ENCODE measurements at places on chromosomes 5 and 9.

DNA sequence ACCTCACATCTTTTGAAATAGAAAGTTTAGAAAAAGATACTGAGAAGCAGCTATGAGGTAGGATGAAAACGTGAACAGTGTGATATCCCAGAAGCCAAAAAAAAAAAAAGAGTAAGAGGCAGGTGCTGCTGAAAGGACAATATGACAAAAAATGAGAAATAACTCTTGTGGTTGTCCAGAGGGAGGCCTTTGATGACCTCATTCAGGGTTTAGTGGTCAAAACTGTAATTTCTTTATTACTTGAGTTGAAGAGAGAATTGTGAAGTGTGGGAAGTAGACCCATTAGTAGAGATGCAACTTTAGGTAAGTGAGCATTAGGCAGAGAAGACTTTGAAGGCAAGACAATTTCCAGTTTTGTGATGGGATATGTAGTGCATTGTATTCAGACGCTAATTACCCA is 1306.3 kb upstream of the ACO1 start:
- DNase-seq = no peak

DNA sequence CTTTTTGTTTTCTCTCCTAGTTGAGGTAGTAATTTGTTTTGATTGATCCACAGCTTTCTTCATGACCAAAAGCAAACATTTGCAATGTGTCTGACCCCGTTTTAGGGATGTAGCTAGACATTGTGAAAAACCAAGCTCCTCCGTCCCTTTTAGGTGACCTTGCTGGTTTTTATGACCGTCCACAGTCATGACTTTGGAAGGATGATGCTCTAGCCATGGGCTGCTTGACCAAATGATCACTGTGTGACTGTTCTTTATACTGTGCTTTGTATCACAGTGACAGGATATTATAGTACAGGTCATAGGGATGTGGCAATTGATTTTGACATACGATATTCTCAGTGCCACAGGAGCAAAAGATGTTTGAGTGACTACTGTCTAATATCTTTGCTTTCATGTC is 54.4 kb downstream of the KCNN2 start:
- no peak for DNase-seq

DNA sequence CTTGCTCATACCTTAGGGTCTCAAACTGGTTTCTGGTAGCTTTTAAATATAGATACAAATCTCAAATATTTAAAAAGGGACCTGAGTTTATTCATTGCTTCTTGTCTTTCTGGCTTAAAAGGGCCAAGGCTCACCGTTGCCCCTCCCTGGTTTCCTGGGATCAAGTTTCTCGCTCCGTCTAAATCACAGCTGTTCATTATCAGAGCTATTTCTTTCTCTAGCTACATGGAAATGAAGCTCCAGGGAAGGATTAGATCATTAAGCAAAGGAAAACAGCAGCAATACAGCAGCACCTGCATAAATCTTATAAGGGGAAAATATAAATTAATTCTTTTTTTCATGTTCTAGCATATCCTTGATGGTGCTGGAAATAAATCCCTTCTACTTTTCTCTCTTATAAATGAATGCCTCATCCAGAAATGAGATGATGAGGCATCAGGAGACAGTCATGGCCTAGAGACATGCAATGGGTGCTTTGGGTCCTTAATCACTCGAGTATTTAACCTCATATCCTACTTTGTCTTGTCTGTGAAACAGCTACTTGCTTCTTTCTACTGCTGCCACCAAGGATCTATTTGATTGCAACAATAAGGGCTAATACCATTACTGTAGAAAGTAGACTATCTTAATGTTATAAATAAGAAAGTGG is 320.1 kb downstream of the TRPM3 start:
- DNase-seq = no peak

DNA sequence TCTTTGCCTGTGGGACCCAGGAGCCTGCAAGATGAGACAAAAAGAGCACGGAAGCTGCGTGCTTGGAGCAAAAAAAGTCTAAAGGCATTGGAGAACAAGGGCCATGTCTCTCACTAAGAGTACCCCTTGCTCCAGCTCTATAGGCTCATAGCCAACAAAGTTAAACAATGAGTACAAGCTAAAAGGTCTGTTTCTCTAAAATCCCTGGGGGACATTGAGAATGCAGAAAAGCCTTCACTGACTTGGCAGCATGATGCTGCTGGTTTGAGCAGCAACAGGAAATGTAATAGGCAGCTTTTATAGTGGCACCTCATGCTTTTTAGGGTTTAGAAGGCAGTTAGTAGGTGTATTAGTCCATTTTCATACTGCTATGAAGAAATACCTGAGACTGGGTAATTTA is 287.5 kb downstream of the SMARCA2 start:
- no peak for DNase-seq

DNA sequence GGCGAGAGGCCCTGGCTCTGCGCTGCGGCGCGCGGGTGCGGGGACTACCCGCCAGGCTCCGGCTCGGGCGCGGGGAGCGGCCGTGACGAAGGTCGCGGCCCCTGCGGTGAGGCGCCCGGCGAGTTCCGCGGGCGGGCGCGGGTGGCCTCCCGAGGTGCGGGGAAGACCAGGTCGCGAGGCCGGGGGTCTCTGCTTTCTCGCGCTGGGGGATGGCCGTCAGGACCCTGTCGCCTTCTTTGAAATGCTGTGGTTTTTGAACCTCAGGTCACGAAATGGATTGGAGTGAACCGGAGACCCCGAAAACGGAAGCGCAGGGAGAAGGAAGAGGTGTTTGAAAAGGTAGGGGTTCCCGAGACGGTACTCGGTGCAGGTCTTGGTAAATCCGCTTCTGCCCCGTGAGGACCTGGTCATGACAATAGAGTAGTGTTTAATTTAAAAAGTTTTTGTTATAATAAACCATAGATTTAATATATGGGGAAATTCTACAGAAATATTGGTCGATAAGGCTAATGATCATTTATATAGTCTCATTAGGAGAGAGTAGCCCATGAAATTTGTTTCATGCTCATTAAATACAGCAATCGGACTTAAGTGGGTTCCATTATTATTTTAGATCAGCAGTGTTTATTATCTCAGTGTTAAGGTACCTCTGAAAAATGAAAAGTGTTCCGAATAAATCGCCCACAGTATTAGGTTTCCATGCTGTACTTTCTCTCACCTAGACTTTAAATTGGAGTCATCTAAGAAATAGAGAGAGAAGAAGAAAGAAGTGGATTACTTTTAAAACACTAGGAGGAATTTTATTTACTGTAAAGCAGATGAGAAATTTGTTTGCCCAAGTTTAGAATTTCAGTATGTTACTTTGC is 279.0 kb downstream of the AOPEP start:
- DNase-seq = no peak

DNA sequence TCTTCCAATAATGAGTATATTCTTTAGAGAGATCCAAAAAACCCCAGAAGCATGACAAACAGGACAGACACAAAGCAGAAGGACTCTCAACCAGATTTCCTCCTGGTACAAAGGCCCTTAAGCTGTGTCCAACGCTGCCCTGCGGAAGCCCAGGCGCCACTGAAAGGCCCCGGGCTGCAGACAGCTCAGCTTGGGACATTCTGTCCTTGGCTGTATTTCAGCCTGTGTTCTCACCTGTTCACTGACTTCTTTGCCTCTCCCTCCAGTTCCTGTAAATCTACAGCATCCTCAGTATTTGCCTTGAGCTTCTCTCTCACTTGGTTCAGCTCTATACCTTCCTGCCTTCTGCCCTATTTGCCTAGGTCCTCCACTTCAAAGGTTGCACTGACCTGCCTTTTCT is 96.5 kb downstream of the SH3TC2 start:
- no peak for DNase-seq

DNA sequence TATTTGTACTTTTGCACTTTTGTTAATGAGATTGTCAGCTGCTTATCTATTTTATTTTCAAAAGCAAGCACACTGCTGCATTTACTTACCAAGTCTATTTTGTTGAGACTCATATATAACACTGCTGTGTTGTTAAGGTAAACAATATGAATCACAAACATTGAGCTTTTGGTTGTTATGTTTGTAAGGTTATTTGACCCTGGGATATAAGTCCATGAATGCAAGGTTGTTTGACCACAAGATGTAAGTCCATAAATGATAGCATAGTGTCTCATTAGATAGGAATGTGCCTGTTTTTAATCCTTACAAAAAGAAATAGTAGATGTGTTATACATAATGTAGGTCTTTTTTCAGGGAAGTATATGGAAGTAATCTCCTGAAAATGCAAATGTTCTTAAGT is 845.9 kb downstream of the CDH9 start:
- DNase-seq = no peak

GRCh38 chr9:116247791-116248374 is 94.3 kb downstream of the PAPPA start:
- DNase-seq = no peak

DNA sequence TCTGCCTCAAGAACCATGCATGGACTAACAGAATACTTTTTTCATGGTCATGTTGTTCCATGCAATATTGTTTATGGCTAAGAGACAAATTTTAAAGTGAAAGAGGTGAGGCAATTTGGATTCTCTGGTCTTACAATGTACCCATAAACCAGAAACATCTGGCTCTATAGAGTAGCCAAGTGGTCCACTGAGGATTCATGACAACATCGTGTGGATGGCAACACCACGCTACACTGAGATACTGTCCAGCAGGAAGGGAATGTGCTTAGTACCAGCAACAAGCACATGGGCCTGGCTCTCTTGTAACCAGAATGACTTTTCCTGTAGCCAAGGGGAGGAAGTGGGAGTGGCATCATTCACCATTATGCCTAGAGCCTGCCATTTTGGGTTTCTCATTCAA is 218.2 kb downstream of the GADD45G start:
- no peak for DNase-seq

DNA sequence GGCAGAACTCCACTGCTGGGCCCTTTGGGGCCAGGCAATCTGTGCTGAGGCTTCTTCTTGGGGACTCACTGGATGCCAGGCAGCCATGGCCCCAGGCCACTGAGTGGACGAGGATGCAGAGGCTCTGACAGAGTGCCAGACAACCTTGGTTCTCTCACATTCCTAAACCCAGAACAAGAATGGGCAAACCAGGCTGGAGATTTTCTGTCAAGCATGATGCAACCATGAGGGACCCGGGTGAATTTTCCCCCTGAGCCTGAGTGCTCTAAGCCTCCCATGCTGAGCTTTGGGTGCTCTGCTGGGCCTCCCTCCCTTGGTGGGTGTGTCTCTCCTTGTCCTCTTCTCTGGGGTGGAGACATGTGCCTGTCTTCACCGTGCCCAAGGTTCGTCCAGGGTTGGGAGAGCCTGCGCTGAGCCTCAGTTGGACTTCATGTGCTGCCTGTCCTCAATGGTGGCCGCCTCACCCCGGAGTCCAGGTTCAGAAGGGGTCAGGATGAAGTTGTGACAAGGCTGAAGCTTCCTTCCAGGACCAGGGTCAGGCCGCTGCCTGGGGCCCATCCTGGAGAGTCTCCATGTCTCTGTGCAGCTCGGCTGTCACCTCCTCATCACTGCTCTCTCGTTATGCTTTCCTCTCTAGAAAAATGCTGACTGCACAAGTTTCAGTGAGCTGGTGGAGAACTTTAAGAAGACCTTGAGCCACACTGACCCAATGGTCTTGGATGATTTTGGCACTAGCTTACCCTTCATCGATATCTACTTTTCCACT is 24.1 kb downstream of the PITX1 start:
- DNase-seq = no peak

GRCh38 chr5:851553-851952 is 767 bp upstream of the ZDHHC11 start:
- no peak for DNase-seq

DNA sequence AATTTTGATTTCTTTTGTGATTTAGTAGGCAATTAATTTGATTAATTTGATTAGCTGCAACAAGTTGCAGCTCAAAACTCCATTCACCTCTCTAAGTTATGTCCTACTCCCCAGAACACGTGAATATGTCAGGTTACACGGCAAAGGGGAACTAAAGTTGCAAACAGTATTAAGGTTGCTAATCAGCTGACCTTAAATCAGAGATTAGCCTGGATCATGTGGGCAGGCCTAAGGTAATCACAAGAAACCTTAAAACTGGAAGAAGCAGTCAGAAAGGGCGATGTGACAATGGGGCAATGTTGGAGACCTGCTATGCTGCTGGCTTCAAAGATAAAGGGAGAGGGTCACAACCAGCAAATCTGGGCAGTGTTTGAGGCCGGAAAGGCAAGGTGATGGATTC is 47.3 kb upstream of the ANXA1 start:
- no peak for DNase-seq

GRCh38 chr5:64667068-64667467 is 23.2 kb upstream of the SHISAL2B start:
- no peak for DNase-seq

DNA sequence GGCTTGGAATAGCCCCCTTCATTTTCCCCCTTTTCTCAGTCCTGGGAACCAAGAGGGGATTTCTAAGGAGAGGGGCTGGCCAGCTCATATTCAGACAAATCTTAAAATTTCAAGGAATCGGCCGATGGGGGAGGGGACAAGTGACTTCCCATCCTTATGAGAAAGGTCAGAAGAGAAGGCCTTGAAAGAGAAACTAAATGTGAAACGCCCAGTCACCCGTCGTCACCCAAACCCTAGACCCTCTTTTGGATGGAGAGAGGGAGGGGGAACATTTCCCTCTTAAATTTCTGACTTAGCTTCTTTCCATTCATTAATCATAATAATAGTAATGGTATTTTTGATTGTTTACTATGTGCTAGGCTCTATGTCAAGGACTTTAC is 850 bp upstream of the CCL19 start:
- no peak for DNase-seq

DNA sequence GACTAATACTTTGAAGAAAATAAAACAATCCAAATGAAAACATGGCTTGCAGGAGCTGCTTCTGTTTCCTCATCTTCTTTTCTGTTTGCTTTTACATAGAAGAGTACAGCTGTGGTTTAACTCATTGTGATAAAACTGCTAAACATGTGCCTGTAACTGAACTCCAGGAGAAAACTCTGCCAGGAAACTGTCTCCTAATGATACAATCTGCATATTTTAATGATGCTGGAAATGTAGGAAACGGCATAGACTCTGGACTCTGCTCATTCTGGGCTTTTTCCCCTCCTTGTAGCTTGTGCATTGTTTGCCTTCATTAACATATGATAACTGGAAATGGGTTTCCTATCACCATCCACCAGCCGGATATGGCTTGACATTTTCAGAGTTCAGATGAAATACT is 813.3 kb upstream of the WWC1 start:
- no peak for DNase-seq

- no peak for DNase-seq
Measured at GRCh38 chr5:67301285-67301903, 104.8 kb upstream of the CD180 start.

GRCh38 chr5:77590347-77590746 is 48.2 kb downstream of the OTP start:
- no peak for DNase-seq

- DNase-seq = no peak
Measured at GRCh38 chr5:74252044-74252443, 388.5 kb downstream of the ENC1 start.

- no peak for DNase-seq
Measured at GRCh38 chr5:36089989-36090388, 23.3 kb upstream of the UGT3A2 start.

DNA sequence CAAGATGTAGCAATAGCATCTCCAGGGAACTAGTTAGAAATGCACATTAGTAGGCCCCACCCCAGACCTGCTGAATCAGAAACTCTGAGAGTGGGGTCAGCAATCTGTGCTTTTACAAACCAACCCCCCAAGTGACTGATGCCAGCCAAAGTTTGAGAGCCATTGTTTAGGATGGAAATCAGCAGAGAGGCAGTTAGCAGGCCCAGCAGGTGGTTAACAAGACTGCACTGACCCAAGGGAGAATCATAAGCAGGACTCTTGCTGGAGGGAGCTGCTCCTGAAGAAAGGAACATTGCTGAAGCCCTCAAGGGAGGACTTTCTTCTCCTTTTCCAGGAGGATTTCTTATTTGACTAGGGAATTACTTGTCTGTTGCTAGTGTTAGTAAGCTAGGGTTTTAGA is 74.2 kb upstream of the SLC12A2 start:
- no peak for DNase-seq

All from stimulated activated CD4-positive, alpha-beta T cell treated with anti-CD3 and anti-CD28 coated beads, TNF-alpha, amount 100 ng/mL, for 24 hours (primary cell).